Left renal pelvis (tissue), 4 donors: ENCODE measurements at places on chromosomes 7 and 10. TPM values are rescaled to one million over a fixed set of nuclear protein-coding genes. Genes with fewer than 3 reads are reported as not detected.

DNA sequence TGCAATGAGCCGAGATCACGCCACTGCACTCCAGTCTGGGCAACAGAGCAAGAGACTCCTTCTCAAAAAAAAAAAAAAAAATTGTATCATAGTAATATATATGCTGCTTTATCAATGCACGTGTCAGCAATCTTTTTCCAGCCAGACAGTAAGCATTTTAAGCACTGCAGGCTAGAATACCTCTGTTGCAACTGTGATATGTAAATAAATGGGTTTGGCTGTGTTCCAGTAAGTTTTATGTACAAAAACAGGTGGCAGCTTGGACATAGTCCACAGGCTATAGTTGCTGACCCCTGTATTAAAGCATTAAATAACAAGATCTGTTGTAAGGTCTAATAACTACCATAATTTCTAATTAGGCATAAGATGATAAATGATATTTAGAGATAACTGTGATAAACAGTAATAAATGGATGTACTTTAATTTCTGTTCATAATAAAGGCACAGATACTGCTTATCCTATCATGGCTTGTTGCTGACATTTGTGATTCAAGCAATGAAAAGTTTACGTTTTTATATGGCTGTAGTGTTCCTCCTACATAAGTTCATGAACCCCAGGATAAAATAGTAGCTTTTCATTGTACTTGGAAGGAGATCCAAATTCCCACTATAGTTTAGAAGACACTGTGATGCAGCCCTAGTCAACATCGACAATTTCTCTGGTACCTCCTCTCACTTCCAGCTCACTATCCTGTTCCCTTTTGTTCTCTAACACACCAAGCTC is 161.4 kb downstream of the ELMO1 start:
- peak; percentile 34 for DNase-seq

GRCh38 chr10:22473044-22473443 is 127.7 kb downstream of the SPAG6 start:
- DNase-seq: no peak

Gene ENTPD1
- polyA plus RNA-seq: 23.1 TPM

Gene CDH23
- polyA plus RNA-seq: 28.3 TPM

DNA sequence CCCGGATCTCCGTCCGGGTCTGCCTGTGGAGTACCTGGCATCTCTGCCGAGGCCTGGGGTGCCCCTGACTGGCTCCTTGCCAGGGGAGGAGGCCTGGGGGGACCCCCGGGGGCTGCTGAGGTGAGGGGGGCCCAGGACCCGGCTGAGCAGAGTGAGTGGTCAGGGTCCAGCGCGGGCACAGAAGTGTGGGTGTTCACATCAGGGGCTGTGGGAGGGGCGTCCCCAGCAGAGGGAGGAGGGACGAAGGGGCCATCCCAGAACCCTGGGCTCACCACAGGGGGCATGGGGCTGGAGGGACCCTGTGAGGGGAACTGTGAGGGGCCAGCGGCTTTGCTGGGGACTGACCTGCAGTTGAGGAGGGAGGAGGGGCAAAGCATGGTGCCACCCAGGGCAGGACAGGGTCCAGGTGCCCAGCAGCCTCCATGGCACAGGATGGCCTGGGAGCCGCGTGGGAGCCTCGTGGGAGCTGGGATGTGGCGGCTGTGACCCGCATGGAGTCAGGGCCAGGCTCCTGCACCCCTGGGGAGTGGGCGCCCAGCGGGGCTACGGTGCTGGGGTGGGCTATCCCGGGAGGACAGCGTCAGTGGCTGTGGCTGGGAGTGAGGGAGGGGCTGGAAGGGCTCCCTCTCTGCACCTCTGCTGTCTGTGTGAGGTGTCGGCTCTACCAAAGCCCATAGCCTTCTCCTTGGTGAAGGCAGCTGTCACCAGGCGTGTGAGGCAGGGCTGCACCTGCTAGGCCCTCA is 91.2 kb downstream of the DNAJB6 start:
- DNase-seq: no peak

DNA sequence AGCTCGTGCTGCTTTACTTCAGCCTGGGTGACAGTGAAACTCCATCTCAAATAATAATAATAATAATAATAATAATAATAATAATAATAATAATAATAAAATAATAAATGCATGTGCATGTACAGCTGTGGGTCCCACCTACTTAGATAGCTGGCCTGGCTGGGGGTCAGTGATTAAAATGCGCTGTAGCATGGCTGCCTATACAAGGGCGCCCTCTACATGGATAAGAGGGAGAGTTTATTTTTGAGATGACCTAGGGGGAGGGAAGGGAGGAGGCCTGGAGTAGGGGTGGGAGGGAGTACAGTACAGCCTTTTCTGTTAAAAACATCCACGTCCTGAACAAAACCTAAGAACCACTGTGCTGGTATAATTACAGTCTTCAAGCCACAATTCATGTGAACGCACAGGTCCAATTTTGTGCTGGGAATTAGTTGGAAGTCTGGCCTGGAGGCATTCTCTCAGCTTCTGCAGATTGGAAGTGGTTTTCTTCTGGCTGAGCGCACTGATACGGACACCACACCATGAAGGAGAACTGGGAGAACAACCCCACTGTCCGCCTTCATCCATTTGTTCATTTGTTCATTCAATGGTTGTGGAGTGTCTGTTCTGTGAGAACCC is 146.5 kb downstream of the TMEM178B start:
- DNase-seq: no peak

DNA sequence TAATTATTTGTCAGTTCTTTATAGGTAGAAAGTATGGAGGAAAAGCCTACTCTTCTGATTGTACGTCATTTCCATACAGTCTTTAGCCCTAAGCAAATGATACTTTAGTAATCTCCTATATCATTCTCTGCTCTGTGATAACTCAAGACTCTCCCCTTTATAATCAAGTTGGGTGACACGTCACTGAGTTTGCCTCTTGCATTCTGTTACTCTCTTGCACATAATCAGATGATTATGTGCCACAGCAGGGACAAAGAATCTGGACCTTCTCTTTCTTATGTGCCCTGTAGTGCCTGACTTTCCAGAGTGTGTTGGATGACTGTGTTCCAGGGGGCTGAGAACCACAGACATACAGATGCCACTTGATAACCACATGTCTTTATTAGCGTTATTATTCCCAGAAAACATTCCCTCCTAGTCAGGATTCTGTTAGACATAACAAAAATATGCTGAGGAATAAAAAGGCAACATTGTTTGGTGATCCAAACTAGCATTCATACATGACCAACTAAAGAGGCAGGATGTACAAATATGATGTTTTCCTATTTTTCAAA is 116.4 kb upstream of the HGF start:
- no peak for DNase-seq

DNA sequence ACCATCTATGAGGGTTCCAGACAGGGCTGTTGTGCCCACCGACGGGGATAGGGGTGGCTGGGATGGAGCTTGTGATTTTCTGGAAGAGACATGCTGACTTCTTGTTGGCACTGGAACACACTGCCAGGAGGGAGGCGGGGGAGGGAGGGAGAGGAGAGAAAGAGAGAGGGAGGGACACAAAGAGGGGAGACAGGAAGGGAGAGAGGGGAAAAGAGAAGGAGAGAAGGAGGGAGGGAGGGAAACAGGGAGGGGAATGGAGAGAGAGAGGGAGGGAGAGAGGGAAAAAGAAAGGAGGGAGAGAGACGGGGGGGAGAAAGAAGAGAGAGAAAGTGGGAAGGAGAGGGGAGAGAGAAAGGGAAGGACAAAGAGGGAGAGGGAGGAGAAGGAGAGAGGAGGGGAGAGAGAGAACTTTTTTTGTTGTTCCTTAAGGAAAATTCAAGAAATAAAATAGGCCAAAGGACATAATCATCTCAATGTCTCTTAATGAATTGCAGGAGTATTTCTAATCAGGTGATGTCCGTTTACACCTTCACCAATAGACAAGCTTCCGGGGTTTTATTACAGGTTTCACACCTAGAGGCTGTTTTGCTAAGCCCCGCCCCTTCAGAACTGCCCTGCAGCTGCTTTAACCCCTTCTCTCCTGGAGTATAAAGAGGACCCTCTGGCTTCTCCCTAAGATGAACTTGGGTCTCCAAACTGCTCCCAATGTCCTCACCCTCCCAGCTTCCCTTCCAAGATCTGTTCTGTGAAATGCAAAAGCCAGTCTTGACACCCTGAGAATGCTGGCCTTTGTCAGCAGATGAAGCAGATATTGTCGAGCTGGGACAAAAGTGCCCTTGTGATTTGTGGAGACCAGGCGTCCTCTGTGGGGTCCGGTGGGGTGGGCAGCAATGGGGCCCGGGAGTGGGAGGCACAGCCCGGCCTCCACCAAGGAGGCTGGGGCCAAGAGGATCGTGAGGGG is 82.0 kb upstream of the GTF2IRD1 start:
- no peak for DNase-seq

Gene FRA10AC1
- 31.0 TPM for polyA plus RNA-seq

- no peak for DNase-seq
These were observed 750 bp downstream of the ZNF398 start for GRCh38 chr7:149147752-149148653.
